ENCODE measurements at places on chromosomes 6 and 20. TPM values are rescaled to one million over a fixed set of nuclear protein-coding genes. Genes with fewer than 3 reads are reported as not detected.

LST1 gene
- not detected for total RNA-seq

LGSN gene
- total RNA-seq = not detected

SPEF1 gene
- total RNA-seq = 2.0 TPM

DNA sequence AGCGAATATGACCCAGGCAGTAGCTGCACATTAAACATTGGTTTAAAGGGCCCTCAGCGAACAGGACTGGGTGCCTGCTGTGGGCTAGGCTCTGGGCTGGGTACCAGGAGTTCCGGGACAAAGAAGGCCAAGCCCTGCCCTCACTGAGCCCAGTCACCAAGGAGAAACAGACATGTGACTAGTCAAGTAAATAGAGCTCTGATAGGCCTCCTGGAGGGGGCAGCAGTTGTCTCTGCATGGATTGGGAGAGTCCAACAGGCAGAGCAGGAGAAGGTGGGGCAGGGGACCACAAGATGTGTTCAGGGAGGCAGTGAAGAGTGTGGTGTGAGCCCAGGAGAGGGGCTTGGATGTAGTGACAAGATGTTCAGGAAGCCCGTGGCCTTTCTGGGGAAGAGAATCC is 3.1 kb downstream of the HM13 start:
- peak; percentile 73 for DNase-seq

SCGN gene
- total RNA-seq = not detected

RSPO3 gene
- total RNA-seq = not detected

EPHA7 gene
- total RNA-seq = 0.52 TPM

DPPA5 gene
- total RNA-seq = not detected
